ENCODE measurements at places on chromosomes 3 and 15.

GRCh38 chr15:78353093-78353492 is 12.9 kb downstream of the CRABP1 start:
- DNase-seq: no peak

DNA sequence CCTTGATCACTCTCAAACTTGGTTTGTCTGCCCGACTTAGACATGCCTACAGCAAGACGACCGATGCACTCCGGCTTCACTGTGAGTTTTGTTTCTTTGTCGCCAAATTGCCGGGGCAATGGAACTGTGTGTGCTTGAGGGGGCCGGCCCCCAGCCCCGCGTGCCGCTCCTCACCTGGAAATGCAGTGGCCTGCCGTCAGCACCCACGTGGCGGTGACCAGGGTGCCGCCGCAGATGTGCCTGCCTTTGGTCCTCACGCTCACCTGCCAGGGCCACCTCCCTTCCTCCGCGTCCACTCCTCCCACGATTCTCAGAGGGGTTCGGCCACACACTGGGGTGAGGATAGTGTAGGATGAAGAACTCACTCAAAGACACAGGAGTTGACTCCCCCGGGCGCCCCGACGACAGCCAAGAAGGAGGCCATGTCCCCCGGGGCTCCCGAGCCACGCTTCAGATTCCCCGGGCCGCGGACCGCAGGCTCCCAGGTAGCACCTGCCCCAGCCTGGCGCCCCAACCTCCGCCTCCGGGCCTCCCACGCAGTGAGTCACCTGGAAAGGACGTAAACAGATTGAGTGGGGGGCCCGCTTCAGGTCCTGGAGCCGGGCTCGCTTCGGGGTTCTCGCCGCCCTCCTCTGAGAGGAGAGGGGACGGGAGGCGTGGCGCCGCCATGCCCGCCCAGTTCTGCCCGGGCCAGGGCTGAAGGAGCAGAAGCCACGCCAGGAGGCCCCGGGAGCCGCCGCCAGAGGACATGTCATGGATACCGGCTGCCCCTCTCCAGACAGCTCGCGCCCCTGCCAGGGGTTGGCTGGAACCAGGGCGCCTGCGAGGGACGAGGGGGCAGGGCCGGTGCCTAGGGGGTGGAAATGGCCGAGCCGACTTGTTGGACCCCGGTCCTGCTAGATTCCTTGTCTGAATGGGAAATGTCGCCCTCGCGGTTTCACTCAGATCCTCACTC is 29.6 kb downstream of the MYL3 start:
- DNase-seq: no peak

GRCh38 chr3:14174483-14174882 is 3.9 kb downstream of the XPC start:
- no peak for DNase-seq

GRCh38 chr3:90241481-90241880 is 1134.1 kb downstream of the EPHA3 start:
- DNase-seq: no peak

GRCh38 chr3:18237251-18238005 is 187.7 kb downstream of the SATB1 start:
- DNase-seq: no peak

GRCh38 chr3:114498539-114499370 is 204.9 kb downstream of the TIGIT start:
- DNase-seq: peak; percentile 38

- no peak for DNase-seq
Observed at GRCh38 chr3:24937780-24938179, 443.1 kb upstream of the THRB start.

- peak; percentile 37 for DNase-seq
Observed at GRCh38 chr3:61927332-61927731, 366.0 kb downstream of the PTPRG start.

GRCh38 chr3:160678292-160678842 is 1.4 kb downstream of the ARL14 start:
- no peak for DNase-seq

DNA sequence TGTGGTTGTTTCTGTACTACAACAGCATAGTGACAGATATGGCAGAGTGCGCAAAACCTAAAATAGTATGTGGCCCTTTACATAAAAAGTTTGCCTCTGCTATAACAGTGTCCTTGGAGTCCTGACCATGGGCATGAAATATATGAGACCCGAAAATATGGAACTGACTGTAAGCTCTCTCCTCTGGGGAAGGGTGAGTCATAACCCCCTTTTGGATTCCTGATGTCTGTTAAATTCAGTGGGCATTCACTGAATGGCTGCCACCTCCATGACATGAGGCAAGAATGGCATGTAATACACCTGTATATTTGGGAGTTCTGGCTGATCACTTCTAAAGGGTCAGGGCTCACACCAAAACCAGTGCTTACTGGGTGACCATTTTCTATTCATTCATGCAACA is 6.1 kb downstream of the TBC1D2B start:
- DNase-seq: no peak

GRCh38 chr3:45537970-45538640 is 56.4 kb upstream of the LIMD1 start:
- DNase-seq: no peak

DNA sequence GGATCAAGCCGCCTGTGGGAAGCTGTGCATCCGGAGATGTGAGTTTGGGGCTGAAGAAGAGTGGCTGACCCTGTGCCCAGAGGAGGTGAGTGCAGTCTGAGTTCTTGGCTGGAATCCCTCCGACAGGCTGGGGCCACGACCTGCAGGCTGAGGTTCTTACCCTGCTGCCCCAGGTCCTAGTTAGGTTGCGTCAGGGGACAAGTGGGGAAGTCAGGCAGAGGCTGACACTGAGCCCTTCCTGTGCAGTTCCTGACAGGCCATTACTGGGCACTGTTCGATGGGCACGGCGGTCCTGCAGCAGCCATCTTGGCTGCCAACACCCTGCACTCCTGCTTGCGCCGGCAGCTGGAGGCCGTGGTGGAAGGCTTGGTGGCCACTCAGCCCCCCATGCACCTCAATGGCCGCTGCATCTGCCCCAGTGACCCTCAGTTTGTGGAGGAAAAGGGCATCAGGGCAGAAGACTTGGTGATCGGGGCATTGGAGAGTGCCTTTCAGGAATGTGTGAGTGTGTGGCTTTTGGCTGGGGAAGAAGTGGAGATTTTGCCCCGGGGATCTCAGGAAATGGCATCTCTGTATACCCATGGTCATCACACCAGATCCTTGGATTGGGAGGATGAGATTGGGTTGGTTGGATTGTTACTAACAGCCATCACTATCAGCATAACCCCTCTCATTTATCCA is 1.3 kb downstream of the PPM1M start:
- no peak for DNase-seq

DNA sequence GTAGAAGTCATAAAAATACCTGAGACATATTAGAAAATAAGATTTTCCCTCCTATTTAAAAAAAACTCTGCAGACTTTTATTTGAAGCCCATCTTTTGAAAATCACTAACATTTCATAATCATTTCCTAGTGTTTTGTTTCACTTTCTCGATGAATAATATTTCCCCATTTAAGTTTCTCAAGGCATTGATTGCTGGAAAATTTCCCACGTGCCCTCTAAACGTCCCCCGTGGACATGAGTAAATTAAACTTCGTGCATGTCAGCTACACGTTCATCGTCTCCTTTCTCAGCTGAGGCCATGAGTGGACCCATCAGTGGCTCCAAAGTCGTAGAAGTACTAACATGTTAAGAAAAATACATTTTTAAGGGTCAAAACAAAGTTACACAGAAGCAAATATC is 2.0 kb upstream of the TM2D3 start:
- no peak for DNase-seq

DNA sequence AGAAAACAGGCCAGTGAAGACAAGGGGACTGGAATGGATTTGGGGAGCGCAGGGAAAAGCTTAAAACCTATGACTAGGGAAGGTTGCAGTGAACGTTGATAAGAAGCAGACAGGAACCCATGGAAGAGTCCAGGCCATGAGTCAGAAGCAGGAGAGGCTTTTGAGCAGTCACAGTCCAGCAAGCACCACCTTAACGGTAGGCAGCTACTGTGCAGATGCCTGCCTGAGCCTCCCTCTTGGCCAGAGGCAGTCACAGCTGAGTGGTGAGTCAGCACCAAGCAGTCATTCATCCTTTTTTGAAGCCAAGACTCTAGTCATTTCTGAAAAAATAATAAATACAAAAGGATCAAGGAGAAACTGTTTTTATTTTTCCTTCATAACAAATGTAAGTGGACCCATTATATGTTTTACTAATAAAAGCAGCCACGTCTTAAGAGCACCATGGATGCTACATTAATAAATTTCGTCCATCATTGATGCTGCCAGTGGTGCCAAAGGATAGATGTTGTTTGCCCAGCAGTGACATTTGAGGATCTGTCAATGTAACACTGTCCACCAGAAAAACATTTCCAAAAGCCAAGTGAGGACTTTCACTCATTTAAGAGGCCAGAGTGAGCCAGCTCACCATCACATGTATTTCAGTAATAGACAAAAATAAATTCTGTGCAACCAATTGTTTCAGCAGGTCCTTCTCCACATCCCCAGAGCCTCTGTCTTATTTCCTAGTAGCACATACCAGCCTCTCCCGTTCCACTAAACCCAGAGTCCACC is 42.1 kb upstream of the ACTC1 start:
- no peak for DNase-seq

Data from nucleus accumbens (tissue), 56 donors.